ENCODE measurements at places on chromosomes 1 and 21.

GRCh38 chr1:111163363-111163762 lies 23.3 kb downstream of the CEPT1 start:
- no peak for DNase-seq

DNA sequence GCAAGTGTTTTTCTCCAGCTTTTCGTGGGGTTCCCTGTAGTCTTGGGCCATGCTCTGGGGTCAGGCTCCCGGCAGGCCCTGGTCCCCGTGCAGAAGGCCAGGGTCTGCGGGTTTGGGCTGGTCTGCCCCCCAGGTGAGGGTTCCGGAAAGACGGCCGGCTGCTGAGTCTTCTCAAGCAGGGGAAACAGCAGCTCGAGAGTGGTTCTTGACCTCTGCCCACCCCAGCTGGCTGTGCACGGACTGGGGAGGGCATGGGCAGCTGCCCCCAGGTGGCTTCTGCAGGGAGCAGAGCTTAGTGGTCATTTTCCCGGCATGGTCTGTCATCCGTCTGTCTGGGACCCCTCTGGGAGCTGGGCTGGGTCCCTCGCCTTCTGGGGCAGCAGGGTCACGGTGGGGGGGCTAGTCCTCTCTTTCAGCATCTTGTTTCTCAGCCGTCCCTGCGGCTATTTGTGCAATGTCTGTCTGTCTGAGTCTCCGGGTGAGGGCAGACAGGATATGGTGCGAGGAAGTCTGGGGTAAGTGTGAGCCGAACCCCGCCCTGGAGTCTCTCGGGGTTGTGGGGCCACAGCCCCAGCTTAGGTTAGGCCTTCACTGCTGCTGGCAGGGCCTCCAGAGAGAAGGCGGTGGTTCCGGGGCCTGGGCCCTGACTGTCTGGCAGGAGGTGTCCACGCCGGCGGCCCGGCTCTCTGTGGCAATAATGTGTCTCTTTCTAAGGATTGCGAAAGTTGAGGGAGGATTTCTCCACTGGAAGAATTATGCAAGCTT lies 6.1 kb downstream of the SKI start:
- no peak for DNase-seq

- DNase-seq, result no peak
These were observed 479.5 kb downstream of the PLPP3 start for GRCh38 chr1:56099766-56100265.

DNA sequence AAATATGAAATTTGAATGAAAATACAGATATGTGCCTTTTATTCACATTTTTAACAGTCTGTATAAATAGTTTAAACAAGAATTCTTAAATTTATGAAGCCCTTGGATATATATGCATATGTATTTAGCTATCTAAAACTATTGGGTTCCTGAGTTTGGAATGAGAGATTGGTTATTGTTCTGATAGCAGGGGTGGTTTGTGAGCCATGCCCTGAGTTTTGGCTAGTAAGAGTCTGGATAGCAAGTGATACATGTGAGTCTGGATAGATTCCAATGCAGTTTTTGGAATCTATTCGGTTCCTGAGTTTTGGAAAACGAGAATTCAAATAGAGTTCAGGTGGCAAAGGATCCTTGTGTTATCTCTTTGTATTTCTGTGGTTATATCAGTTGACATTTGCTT lies 2.8 kb downstream of the MAN1A2 start:
- no peak for DNase-seq

Measured in stimulated activated CD4-positive, alpha-beta T cell treated with anti-CD3 and anti-CD28 coated beads, Interleukin-1b, Interleukin-23, amount 100 ng/mL, for 24 hours (primary cell).